ENCODE measurements at places on chromosomes 1 and 21.
A peak's percentile ranks its signal among the peaks of the same experiment; 100 is the strongest.

- DNase-seq, result peak; percentile 41
These were observed 28.5 kb downstream of the ECE1 start for GRCh38 chr1:21261551-21262292.

DNA sequence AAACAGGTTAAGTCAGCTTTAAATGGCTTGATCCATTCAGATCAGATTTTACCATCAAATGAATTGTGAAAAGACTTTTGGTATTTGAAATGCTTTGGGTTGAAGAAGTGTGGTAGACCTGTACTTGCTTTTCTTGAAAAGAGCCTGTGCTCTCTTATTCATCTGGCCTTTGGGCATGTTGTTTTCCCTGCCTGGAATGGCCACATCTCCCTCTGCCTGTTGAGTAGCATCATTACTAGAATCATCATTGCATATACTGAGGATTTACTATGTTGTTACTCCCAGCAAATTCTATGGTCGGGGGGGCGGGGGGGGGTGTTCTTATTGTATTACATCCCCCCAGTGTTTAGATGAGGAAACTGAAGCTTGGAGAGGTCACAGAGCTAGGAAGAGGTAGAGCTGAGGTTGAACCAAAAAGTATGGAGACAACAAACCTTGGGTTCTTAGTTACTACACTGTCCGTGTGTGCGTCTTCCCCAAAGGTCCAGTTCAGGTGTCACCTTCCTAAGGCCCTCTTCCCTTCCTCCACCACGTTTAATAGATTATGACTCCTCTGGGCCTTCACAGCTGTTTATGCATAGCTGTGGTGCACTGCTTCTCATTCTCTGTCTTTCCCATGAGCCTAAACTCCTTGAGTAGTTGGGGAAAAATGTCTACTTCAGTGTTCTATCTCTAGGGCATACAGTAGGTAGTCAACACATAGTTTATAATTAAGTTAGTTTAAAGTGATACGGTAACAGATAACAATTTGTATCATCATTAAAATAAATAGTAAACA is 246.4 kb upstream of the HOOK1 start:
- DNase-seq, result no peak

DNA sequence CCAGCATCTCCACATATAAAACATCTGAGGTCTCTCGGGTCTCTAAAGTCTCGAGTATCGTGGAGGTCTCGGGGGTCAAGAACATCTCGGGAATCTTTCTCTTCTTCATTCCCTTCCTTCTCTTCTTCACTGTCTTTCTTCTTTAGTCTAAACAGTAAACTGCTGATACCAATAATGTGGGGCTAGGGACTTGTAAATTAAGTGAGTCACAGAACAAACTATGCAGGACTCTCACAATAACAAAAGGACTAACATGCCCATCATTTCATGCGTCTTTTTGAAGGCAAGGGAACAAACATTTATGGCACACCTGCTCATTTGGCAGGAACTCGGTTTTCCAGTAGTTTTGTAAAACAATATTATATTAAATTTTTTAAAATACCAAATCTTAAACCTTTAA is 32.4 kb downstream of the PRPF38A start:
- DNase-seq, result no peak

GRCh38 chr1:173297798-173298391 is 90.8 kb upstream of the TNFSF4 start:
- DNase-seq, result no peak

DNA sequence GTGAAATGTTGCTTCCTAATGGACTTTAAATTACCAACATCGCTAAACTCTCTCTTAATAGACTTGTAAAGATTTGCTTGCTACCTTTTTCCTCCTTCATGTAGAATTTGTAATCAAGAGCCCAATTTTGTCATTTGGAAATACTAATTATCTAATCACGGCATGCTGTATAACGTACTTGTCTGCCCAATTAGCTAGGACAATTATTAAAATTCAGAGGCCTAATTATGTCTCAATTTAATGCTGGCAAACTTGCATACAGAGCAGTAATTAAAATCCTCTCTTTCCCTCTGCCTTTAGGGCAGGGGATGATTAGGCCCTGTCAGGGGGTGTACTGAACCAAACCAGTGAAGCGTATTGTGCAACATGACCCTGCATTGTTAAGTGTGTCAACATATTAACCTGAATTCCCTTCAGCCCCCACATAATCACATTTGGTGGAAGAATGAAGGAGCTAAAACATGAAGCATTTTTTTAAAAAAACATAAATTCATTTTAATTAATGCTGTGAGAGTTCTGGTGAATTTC is 137.4 kb upstream of the BARHL2 start:
- no peak for DNase-seq

DNA sequence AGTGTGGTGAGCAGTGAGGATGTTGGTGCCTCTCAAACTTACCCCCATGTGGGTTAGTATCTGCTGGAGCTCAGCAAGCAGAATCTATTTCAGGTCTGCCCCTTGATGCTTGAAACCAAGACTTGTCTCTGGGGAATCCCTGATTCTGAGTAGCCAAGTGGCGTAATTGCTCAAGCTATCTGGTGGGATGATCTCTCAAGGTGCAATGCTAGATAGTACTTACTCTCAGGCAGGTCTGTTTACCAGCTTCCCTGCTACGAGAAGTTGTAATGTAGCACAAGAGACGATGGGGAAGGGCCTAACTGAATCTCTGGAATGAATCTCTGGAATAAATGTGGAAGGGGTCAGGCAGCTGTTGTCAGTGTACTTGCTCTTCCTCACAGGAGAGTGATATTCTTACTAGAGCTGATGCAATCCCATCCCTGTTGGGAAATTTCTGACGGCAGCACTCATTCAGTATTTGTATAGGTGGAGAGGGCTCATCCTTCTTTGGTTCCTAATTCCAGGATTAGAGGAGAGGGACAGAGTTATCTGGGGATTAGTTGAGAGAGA is 65.4 kb downstream of the MACF1 start:
- DNase-seq, result no peak

DNA sequence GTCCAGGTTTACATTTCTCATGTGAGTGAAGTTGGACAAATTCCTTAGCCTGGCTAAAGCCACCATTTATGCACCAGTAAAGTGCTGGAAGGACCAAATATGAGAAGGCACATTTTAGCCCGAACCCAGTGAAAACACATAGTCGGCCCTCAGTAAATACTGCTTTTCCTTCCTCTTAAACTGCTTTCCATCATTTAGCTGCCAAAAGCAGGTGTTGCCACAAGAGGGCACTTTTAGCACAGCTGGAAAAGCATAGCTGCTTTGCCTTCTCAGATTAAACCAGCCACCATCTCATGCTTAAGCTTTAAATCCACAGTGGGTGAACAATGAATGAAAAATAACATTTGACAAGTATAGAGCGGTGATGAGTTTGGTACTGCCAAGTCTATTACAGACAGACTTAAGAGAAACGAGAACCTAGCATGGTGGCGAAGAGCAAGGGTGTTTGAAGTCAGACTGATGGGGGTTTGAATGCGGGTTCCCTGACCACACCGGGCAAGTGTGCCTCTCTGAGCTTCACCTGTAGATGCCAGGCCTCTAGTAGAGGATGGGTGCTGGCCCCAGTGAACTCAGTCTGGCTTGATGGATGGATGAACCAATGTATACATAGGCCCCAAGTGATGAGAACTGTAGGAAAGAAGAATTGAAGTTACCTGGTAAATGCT is 57.8 kb downstream of the SLC35D1 start:
- DNase-seq, result peak; percentile 81

DNA sequence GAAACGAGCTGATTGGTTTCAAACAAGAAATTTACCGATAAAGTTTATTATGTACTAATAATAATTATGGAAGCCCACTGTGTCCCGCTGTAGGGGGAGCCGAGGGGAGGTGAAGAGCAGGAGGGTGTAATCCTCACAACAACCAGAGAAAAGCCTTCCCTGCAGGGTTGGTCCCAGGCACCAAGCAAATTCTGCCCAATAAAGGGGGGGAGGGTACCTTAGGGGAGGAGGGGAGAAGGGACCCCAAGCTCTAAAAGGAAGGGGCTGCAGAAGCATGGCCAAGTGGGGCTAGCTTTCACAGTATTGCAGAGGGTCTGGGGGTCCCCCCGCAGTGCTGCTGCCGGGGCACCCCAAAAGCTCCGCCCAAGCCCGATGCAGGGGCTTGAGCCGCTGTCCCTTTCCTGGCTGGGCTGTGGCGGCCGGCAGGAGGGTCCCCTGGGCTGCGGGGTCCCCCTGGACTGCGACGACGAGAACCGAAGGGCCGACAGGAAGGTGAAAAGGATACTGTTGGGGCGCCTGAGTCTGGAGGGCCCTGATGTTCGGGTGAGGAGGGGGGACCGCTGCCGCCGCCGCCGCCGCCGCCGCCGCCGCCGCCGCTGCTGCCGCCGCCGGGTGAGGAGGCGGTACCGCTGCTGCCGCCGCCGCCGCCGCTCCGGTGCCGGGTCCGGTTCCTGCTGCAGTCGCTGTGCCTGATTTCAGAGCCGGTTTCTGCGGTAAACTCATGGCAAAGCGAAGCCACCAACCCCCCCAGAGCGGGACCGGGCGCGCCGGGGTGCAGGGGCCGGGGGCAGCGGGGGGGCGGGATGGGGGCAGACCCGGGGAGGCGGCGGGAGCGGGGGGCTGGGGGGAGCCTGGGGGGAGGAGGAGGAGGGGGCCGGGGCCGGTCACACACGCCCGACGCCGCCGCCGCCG is 771 bp downstream of the EIF4G3 start:
- DNase-seq, result peak; percentile 68

DNA sequence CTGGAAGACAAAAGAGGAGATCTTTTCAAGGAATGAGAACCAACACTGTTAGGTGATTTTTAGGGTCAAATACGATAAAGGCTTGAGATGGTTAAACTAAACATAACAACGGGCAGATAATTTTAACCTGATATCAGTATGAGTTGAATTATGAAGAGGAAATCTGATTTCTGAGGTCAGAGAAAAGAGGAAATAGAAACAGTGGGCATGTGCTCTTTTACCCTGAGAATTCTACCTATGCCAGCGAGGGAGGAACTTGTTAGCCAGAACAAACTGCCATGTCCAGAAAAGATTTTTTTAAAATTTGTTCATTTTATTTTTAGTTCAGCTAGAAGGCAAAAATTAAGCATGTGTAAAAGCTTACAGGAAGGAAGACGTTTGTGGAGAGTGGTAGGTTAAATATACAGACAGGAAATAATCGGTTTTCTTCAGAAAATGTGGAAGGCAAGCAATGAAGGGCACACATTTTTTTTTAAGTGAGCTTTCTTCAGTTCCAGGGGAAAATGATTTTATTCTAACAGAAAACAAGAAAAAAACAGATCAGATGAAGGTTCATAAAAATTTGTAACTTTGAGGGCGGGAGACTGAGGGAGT is 1745.3 kb downstream of the MRPL39 start:
- no peak for DNase-seq

DNA sequence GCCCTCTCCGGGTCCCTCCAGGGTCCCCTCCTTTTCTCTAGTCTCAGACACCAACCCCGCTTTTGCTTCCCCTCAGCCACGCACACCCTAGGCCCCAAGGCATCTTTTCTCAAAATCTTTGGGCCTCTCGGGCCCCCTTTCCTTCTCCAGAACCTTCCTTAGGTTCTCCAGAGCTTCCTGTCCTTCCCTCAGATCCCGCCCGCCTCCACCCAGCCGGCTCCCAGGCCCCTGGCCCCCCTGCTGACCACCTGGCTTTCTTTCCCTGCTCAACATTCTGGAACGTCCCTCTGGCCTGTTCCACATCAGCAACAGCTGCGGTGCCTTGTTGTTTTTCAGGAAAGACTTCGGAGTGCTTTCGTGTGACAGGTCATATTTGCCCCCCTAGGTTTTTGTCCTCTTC is 1.2 kb downstream of the ZDHHC18 start:
- no peak for DNase-seq

- DNase-seq, result no peak
These were observed 299.8 kb downstream of the DUSP10 start for GRCh38 chr1:221442056-221442455.

GRCh38 chr1:60911966-60912697 is 170.2 kb upstream of the NFIA start:
- DNase-seq, result peak; percentile 89

- no peak for DNase-seq
These were observed 17.8 kb downstream of the THEM4 start for GRCh38 chr1:151891512-151891911.

- DNase-seq, result no peak
These were observed 20.4 kb downstream of the SLC25A33 start for GRCh38 chr1:9559673-9560072.

GRCh38 chr1:36879613-36880012 is 154.7 kb downstream of the GRIK3 start:
- DNase-seq, result no peak

DNA sequence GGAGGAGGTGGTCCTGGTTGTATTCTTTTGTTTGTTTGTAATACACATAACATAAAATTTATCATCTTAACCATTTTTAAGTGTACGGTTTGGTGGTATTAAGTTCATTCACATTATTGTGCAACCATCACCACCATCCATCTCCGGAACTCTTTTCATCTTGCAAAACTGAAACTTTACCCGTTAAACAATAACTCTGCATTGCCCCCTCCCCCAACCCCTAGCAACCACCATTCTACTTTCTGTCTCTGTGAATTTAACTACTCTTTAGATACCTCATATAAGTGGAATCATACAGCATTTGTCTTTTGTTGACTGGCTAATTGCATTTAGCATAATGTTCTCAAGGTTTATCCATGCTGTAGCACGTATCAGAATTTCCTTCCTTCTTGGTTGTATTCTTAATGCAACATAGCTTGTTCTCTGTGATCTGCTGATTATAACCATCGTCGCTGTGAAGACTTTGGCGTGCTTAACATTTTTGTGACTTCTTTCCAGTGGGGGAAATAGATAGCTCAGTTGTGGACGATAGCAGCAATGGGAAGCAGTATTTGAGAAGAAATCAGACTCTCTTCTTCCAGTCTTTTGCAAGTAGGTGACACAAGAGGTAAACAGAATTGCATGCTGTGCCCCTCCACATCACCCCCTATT is 117.5 kb upstream of the HOOK1 start:
- no peak for DNase-seq

GRCh38 chr1:71196685-71197084 is 115.8 kb upstream of the ZRANB2 start:
- peak; percentile 56 for DNase-seq

Measured in A673 (cell line).